Stimulated activated CD4-positive, alpha-beta T cell treated with anti-CD3 and anti-CD28 coated beads, Interleukin-4, amount 100 ng/mL, for 1 hour (primary cell): ENCODE measurements at places on chromosomes 2 and 18.

DNA sequence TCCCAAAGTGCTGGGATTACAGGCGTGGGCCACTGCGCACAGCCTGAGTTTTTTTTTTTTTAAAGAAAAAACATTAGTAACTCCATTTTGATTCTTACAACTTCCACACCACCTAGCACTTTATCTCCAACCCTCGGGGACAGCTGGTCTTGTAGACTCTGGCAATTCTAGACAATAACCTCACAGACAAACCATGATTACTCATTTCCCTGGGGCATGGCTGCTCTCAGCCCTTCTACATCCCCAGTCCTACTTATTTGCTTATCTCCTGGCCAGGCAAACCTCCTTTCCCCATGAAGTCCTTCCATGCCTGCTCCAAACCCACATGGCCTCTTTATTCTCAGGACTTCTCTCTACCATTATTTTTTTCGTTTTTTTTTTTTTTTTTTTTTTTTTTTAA lies 91.1 kb downstream of the ACTR3 start:
- DNase-seq = no peak

- no peak for DNase-seq
Measured at GRCh38 chr2:240919161-240919781, 13.1 kb downstream of the CROCC2 start.

- no peak for DNase-seq
Measured at GRCh38 chr18:26550998-26551694, 2.8 kb upstream of the KCTD1 start.

DNA sequence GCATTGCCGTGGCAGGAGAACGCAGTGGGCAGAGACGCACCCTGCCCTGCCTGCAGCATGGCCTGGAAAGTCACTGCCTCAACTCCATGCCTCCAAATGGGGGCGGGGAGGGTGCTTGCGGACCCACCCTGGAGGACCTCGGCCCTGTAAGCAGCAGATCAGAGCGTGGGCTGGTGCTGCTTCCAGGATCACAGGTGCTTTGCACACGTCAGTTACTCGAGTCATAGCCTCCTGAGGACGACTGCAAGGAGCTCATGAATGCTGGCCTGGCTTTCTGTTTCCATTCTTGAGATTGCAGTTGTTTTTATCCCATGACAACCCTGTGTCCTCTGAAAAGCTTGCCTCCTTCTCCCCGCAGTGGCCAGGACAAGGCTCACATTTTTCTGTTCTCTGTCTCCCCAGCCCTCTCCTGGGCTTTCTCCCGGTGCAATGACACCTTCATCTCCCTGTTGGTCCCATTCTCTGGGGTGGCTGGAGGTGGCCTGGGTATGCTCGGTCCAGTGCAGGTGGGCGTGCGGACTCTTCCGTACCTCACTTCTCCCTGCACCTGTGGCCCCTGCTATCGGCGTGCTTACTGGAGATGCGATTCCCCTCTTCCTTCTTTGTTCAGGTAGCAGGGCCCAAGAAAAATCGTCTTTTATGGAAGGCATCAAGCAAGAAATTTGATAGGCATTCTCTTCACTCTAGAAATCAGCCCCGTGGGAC lies 208.0 kb downstream of the GBX2 start:
- no peak for DNase-seq

- DNase-seq = no peak
Measured at GRCh38 chr2:7801212-7801611, 880.6 kb upstream of the ID2 start.

GRCh38 chr2:141508806-141509595 lies 621.8 kb downstream of the LRP1B start:
- no peak for DNase-seq

GRCh38 chr2:84865181-84865783 lies 15.6 kb downstream of the TRABD2A start:
- DNase-seq = no peak

DNA sequence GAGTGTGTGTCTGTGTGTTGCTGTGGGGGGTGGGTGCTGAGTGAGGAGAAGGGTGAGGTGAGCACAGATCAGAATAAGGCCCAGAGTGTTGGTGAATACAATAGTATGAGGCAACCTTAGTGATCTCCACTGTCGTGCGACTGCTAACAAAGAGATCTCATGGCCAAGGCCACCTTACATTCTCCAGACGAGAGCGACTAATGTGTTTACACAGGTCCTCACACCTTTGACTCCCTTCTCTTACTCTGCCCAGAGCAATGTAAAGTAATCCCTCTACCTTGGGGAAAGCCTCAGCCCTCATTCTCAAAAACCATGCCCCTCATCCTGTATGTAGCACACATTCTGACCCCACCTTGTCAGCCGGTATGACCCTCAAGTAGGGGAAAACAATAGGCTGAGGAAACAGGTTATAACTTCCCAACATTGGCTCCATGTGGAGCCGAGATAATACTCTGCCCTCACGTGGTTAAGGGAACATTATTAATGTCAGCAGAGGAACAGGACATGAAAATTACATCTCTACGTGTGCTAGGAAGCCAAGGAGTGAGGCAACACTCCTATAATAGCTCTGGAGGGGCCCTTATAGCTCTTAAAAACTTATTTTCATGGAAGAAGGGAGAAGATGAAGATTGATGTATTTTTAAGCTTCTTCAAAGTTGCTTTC lies 323.0 kb upstream of the NT5C1B start:
- no peak for DNase-seq

DNA sequence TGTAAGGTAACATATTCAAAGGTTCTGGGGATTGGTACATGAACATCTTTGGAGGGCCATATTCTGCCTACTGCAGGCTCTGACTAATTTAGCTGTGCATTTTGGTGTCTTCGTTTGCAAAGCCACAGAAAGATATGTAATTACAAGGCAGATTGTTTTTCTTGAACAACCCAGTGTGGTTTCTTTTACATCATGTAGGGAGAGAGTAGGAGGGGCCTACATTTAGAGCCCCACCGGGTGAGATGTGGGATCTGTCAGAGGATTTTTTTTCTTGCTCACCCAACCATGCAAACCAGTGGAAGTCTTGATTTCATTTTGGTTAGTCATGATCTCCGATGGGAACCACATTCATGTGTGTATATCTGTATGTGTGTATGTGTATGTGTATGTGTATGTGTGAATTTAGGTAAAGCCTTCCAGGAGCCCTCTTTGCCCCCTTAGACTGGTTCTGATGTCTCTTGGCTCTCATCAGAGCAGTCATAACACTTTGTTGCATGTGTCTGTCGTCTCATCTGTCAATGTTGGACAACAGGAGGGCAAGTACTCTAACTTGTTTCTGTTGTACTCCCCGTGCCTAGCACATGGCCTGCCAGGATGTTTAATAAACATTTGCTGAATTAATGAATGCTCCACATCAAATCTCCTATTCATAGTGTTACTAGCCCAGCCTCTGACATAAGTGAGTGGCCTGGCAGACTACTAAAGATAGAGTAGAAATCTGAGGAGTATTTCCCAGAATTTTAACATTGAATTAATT lies 239.9 kb downstream of the MTX2 start:
- no peak for DNase-seq

DNA sequence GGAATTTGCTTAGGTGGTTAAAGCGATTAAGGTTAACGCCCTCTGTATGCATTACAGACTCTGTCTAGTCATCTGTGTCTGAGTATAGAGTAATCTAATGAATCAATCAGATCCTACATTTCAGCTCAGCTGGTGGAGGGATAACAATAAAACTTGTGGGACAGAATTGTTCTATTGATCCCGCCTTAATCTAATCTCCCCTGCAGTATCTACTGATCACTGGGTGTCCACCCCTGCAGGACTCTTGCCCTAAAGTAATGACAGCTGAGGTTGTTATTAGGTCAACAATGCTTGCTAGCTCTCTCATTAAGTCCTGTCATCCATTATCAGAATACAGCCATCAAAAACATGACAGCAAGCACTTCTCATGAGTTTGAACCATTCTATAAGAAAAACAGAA lies 462.6 kb upstream of the TMEFF2 start:
- no peak for DNase-seq

GRCh38 chr2:217666338-217666737 lies 336.5 kb downstream of the TNS1 start:
- no peak for DNase-seq

GRCh38 chr2:51424418-51424817 lies 392.5 kb upstream of the NRXN1 start:
- DNase-seq = no peak

- no peak for DNase-seq
Measured at GRCh38 chr2:36857713-36858112, 108.6 kb downstream of the STRN start.

GRCh38 chr18:32902568-32903330 lies 129.9 kb upstream of the KLHL14 start:
- DNase-seq = no peak

- no peak for DNase-seq
Measured at GRCh38 chr2:68367953-68368653, 3.0 kb downstream of the PLEK start.

- DNase-seq = no peak
Measured at GRCh38 chr18:35623255-35623654, 41.7 kb downstream of the GALNT1 start.

DNA sequence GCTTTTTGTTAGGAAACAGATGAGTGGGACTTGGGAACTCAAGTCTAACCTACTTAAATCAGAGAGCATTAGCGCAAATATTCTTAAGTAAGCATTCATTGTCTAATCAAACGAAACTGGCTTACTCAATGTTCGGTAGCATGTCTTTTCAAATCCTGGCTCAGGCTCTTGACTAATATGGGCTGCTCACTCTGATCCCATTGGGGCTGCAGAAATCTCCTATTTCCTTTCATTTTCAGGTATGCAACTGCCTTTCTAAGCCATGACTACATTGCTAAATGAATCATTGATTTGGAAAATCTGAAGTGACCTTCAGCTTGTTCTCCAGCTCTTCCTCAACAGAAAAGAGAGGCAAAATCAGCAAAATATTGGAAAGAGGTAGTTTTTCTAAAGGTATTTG lies 2084.4 kb upstream of the PIK3C3 start:
- DNase-seq = no peak

DNA sequence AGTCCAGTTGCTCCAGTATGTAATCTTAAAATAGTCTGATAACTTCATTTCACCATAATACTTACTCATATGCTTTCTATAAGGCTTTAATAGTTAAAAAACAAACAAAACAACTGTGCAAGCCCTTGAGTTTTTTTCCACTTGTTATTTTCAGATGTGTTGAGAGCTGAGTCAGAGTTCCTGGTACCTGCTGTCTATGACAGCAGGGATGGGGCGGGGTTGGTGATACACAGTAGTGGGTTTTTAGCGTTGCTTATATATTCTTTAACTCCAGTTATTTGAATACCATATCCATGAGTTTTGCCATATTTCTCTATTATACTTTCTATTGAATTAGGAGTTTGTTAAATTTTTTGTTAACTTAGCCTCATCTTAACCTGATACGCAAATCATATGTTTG lies 5.0 kb downstream of the NAPG start:
- peak; percentile 43 for DNase-seq

DNA sequence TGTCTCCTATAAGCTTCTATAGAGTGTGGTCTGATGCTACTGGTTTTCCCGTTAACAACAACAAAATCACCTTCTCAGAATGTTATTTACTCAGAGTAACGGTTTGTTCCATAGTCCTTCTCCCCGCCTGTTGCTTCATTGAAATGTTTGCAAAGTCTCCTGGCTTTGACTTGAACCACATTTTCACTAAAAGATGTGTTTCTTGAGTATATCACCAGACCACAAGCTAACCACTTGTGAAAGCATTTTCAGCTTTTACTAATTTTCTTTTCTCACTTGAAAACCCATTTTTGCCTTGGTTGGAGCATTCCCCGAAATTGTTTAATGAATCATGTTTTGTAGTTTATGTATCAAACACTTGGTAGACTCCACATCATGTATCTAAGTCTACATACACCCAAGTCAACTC lies 121.2 kb downstream of the DPP4 start:
- DNase-seq = no peak

DNA sequence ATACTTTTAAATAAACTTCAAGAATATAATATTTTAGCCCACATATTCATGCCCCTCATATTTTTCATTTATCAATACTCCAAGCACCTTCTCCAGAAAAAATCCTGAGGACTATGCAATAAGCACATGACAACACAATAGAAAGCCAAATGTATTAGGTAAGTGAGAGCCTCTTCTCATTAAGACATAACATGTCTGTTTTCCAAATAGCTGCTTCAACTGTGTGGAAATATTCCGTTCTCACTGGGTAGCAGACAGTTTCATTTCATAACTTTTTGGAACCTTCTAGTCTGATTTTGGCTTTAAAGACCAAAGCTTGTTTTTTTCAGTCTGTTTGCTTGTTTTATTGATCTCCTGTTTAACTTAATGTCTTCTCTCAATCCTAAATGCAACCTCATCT lies 137.8 kb downstream of the PIK3C3 start:
- no peak for DNase-seq

DNA sequence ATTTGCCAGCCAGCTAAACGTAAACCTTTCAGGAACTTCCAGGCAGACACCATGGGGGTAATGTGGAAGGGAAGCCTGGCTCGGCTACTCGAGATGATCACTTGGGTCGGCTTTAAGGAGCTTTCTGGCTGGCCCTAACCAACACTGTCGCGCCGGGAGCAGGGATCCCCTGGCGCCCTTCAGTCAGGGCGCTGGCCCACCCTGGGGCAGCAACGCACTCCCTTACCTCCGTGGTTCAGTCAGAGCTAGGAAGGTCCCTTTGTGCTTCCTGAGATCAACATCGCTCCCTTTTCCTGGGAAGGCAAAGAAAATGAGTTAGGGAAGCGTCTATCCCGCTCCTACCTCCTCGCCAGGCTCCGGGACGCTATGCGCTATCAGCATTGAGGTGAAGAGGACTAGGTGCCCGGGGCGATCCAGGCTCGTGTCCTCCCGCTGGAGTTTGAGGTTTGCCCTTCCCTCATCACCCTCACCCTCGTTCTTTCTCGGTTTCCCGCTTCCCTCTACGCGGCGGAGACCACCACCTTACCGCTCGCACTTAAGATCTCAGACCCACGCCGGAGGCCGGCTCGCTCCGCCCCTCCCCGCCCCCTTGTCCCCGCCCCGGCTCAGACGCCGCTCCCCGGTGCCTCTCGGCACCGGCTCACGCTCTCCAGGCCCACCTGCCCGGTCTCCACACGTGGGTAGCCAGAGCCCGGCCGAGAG lies 449 bp upstream of the ATRAID start:
- DNase-seq = no peak

GRCh38 chr2:98540536-98540935 lies 67.8 kb downstream of the COA5 start:
- DNase-seq = no peak

DNA sequence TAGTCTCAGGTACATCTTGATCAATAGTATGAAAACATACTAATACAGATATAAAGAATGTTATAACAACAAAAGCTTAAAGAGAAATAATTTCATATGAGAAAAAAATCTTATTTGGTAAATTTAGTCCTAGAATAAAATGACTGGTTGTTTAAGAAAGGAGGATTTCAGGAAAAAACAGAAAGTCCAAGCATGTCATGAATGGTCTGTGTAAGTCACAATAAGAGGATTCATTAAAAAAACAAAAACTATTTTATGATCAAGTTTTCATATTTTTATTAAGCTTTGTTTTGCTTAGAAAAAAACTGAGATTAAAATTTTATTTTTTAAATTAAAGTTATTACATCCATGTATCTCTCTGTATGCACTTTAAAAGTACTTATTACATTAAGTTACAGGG lies 353.9 kb upstream of the SPHKAP start:
- no peak for DNase-seq
